ENCODE measurements at places on chromosomes 5 and 9.

DNA sequence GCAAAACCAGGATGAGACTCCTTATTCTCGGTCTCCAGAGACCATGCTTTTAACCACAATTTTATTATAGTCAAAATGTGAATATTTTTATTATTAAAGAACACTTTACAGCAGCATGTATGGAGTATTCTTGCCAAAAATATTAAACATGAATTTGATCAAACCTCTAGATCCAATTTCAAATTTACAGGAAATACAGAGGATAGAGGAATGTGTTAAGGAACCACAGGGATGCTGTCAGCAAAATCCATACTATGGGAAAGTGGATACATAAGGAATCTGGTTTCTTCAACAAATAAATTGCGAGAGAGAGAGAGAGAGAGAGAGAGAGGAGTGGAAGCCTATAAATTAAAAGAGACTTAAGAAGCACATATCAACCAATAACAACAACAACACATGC lies 348.2 kb upstream of the NUDT12 start:
- DNase-seq: no peak

DNA sequence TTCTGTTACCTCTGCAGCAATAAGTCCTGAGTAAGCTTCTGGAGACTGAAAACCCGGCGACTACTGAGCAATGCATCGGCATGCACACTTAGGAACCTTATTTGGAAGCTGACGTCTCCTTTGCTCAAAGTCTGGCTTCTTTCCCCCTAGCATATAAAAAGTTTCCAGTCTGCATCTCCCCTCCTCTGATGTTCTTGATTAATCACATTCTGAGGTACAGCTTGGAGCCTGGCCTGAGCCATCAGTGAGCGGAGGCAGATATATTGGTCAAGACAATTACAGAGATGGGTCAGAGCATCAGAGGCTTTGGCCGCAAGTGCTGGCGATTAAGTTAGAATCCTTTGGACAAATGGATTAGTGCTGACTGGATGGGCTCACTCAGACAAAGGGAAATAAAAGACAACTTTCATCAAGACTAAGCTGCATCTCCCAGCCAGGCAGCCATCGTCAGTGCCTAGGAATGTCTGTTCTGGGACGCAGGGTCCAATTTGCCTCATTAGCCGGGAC lies 140.7 kb downstream of the MTX3 start:
- no peak for DNase-seq

GRCh38 chr9:2620919-2621721 lies 467 bp upstream of the VLDLR start:
- DNase-seq: peak; percentile 70

DNA sequence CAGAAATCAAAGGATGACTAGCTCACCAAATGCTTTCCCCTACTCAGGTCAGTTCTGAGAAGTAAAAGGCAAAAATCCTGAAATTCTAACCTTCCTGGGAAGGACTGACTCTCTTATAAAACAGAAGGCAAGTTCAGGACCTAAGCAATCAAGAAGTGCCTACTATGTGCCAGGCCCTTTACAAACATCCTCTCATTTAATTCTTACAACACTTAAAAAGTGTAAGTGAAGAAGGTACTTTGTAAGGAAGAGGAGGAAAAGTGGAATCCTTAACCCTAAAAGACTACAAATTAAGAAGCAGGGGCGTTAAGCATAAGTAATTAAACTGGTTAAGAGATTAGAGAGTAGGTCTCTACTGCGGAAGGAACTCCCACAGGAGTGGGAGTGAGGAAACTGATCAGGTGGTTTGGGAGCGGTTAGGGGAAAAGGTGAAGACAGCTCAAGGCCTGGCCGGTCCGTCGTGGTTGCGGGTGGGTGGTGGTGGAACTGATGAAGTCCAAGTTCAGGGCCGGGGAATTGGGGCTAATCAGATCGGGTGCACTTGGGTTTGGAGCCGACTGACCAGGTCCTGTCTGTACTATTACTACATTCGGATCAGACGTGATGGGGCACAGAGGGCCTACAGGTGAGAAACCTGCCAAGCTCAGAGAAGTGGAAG lies 839 bp downstream of the MED27 start:
- peak; percentile 20 for DNase-seq

GRCh38 chr5:10536931-10537579 lies 26.8 kb upstream of the ANKRD33B start:
- no peak for DNase-seq

DNA sequence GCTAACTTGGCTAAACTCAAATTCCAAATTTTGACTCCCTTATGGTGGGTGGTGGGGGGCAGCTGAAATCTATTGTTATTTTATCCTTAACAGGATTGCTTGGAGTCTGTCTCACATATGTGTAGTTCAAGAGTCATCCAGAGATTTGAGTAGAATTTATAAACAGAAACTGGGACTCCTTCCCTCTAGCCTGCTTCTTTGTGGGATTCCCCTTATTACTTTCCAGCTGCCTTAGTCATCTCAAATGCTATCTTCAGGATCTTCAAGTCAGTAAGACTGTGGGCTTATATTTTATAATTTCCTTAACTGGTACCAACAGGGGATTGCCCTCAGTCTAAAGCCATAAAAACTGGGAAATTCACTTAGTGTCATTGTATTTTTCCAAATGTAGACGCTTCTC lies 55.5 kb downstream of the NNT start:
- no peak for DNase-seq

- DNase-seq: no peak
Measured at GRCh38 chr5:140084541-140084940, 29.4 kb upstream of the PURA start.
